ENCODE measurements at places on chromosomes 5 and 9.

DNA sequence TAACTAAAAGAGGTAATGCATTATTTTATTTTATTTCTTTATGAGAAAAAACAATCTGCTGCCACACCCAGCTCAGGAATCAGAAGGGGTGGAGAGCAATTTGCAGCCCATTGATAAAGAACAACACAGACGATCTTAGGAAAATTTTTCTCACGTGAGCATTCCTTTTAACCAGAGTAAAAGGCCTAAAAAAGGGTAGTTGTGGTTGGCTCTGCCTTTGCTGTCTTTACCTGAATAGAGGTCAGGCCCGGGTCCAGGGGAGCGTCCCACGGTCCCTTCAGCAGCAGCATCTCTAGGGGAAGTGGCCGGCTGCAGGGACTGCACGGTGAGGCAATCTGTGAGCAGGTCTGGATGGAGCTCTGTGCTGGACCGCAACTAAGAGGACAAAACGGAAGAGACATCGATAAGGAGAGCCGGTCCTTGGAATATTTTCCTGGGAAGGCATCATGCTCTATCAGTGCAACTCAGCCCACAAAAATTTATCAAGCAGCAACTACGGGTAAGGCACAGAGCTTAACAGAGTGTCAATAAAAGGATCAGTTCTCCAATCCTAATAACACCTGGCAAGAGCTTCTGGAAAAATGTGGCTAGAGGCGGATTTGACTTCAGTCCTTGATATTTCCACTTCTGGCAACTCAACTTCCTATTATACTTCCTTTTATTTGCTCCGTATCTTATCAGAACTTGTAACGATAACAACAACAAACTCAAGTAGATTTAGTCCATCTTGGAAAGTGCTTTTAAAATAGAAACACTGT is 372.8 kb upstream of the RFX3 start:
- no peak for DNase-seq

GRCh38 chr5:77328930-77329647 is 118.6 kb downstream of the PDE8B start:
- DNase-seq = peak; percentile 62

DNA sequence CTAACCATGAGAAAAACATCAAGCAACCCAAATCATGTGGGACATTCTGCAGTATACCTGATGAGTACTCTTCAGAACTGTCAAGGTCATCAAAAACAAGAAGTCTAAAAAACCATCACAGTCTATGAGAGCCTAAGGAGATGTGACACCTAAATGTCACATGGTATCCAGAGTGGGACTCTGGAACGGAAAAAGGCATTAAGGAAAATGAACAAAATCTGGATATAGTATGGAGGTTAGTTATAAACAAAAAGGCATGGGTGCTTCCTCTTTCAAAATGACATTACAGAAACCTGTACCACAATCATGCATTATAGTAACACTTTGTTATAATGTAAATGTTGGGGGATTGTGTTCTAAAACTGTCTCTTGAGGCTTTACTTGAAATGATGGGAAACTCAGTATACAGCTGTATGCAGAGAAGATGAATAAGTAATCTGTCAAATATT is 47.4 kb downstream of the PRKACG start:
- no peak for DNase-seq

DNA sequence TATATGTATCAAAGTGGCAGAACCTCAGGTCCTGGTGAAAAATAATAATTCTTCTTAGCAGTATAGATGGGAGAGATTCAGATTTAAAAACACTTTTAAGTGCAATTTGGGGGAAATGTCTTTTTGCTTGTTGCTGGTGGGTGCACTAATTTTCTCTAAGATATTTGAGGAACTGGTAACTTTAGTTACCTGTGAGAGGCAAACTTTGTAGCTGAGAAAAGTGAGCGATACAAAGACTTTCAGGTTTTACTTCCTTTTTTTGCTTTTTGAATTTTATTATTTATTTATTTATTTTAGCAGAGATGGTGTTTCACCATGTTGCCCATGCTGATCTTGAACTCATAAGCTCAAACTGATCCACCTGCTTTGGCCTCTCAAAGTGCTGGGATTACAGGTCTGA is 303.1 kb upstream of the PTGER4 start:
- no peak for DNase-seq

DNA sequence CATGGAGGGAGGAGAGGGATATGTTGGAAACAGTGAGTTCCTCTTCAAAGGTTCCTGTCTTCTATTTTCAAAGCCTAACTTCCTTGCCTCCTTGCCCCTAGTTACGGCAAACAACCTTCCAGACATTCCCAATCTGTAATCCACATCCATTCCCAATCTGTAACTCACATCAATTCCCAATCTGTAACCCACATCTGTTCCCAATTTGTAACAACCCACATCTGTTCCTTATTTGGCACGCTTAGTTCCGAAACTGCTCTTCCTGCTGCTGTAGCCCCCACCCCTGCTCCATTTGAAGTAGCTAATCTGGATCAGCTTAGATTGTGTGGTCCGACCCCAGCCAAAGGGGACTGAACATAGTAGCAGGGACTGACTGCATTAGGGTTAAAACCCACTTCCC is 23.9 kb upstream of the IDNK start:
- no peak for DNase-seq

GRCh38 chr5:88060194-88060593 is 208.5 kb downstream of the TMEM161B start:
- no peak for DNase-seq

- DNase-seq = no peak
These were observed 47.3 kb downstream of the TRIO start for GRCh38 chr5:14190194-14191164.

DNA sequence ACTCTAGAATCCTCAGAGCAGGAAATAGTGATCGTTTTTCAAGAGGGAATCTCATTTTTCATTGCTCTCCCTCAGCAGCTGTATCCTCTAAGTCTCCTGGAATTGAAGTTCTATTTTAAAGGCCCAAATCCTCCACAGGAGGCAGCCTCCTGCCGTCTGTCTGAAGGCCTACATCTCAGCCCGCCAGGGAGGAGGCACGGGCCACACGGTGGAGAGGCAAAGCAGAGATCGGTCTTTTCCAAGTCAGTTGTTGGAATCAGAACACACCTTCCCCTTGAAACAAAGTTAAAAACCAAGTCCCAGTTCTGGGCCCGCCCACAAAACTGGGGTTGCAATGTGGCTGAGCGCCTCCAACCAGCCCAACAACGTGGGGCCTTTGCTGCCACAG is 68.7 kb downstream of the RAPGEF1 start:
- DNase-seq = no peak

DNA sequence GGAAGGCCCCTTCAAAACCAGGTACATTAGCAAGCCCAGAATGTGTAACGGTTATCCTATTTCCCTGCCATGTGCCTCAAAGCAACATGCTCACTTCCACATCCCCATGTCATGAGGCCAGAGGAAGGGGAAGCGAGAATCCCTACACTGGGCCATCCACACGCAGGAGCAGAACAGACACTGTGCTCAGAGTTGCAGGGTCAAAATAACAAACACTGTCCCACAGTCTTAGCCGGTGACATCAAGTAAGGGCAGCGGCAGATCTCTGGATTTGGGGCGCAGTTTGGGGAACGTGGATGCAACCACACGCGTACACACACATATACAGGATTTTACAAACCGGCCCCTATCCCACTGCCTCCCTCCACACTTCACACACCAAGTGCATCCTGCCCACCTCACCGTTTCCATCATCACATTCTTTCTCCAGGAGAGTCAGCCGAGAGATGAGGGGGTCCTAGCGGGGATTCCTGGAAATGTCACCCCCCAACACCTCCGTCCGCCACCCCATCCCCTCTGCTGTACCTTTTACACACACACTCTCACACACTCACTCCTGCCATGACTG is 776 bp downstream of the APBA1 start:
- DNase-seq = no peak

GRCh38 chr9:109190151-109190550 is 23.1 kb upstream of the FRRS1L start:
- DNase-seq = no peak

GRCh38 chr9:87973730-87974292 is 522 bp downstream of the CDK20 start:
- no peak for DNase-seq

- DNase-seq = no peak
These were observed 92.6 kb downstream of the MTRR start for GRCh38 chr5:7961540-7961939.

DNA sequence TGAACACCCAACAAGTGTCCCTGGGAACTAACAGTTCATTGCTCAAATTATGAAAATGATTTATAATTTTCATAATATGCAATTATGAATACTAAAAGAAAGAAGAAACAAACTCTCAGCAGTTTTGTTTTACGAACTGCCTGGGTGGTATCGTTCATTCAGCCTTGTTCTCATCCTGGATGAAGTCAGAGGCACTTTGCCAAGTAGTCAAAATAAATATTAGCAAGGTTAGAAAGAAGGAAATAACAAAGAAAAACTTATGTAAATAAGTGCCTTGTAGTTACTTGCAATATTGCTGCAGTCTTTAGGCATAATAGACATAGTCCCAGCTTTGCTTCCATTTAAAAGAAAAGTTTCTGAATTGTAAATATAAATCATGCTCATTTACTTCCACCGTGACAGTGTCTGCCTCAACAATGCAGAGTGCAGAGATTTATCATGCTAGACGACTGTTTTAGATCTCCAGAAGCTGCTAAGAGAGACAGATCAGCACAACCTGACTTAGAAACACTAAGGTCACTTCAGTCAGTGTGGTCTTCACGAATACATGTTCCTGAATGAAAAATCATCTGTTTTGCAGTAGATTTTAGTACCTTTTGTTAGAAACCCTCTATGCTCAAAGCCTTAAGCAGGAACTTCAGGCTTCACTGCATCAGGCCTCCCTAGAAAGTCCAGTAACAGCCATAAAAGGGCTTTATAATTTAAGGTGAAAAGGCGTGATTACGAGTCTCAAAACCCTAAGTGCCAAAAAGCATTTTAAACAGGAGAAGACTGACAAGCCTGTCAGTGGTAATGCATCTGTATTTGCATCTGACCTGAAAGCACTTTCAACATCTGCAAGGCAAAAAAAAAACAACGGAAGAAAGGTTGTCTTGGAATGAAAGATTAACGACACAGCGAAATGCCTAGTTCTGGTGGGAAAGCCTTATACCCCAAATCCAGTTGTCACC is 92.1 kb downstream of the TMEM167A start:
- DNase-seq = peak; percentile 11

- no peak for DNase-seq
These were observed 101.1 kb downstream of the PSD2 start for GRCh38 chr5:139896718-139897117.

DNA sequence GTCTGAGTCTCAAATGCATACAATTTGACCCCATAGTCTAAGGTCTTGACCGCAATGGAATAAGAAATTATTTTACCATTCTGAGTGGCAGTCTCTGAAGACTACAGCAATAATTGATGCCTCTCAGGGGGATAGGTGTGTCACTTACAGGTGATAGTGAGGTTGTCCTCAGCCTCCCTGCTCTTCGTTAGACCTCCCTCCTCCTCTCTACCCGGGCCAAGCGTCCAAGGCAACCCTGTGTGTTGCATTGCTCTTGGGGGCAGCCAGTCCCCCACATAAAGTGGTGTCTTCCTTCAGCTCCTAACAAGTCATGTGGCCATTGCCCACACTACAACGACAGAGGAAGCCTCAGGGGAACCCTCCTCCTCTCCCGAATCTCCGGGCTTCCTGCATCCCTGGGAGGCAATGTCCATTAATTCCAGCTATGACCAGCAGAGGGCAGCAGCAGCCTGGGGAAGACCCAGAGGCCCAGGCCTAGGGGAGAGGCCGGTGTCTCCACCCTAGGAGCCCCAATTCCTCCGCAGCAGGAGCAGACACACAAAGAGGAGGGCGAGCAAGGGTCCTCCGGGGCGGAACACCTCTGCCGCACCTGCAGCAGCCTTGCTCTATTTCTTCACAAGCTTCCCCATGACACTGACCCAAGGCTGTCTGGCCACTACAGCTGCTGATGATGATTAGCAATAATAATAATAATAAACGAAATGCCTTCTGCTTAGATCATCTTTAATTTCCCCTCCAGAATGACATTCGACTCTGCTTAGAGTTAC is 134.8 kb downstream of the KCNIP1 start:
- DNase-seq = no peak

GRCh38 chr5:90534922-90535321 is 5.5 kb upstream of the LYSMD3 start:
- DNase-seq = peak; percentile 75

DNA sequence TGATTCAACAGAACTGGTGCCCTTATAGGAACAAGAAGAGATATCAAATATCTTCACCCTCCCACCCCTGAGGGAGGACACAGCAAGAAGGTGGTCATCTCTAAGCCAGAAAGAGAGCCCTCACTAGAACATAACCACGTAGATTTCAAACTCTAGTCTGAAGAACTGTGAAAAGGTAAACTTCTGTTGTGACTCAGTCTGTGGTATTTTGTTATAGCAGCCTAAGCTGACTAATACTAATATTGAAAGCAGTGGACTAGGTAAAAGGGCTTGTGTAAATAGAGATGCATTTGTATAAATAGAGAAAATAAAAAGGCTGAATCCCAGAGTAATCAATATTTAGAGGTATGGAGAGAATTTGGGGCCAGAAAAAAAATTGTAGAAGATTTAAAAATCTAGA is 157.6 kb upstream of the CCNH start:
- DNase-seq = no peak

GRCh38 chr5:128671943-128672342 is 133.9 kb upstream of the FBN2 start:
- no peak for DNase-seq

GRCh38 chr5:32604800-32605765 is 19.7 kb downstream of the SUB1 start:
- no peak for DNase-seq

- no peak for DNase-seq
These were observed 263.1 kb upstream of the COX7C start for GRCh38 chr5:86354664-86355063.

GRCh38 chr5:9545992-9546851 is at the start of gene SEMA5A:
Gene SEMA5A, minus strand, starts transcription at chr5:9546075. Its CDS starts 166,129 bp downstream, at chr5:9379946.
- no peak for DNase-seq

- DNase-seq = no peak
These were observed 82.6 kb downstream of the PBX3 start for GRCh38 chr9:125829743-125830142.

DNA sequence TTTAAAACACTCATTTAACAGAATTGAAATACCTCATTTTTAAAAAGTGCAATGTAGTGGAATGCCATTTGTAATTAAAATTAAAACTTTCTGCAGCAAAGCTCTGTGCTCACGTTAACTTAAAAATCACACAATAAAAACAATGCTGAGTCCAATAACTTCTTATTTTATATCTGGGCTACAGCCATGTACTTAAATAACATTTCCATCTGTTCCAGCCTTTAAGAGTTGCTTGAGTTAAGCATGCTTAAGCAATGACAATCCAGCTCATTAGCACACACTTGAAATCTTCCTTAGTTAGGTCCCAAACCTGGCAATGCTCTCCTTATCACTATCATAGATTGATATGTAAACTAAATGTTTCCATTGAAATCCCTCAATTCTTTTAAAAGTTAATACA is 132.3 kb upstream of the CDH12 start:
- no peak for DNase-seq

GRCh38 chr9:89528131-89528530 is 30.2 kb upstream of the SEMA4D start:
- no peak for DNase-seq

- no peak for DNase-seq
These were observed 283.5 kb upstream of the EFNA5 start for GRCh38 chr5:107954254-107954653.

GRCh38 chr5:150245111-150245789 is 44.3 kb downstream of the CAMK2A start:
- DNase-seq = no peak

- no peak for DNase-seq
These were observed 45.7 kb downstream of the TMEM174 start for GRCh38 chr5:73218552-73219171.
